ENCODE measurements at places on chromosomes 2 and 18.

GRCh38 chr2:149155196-149155969, 116.9 kb downstream of the LYPD6B start:
- DNase-seq = no peak

DNA sequence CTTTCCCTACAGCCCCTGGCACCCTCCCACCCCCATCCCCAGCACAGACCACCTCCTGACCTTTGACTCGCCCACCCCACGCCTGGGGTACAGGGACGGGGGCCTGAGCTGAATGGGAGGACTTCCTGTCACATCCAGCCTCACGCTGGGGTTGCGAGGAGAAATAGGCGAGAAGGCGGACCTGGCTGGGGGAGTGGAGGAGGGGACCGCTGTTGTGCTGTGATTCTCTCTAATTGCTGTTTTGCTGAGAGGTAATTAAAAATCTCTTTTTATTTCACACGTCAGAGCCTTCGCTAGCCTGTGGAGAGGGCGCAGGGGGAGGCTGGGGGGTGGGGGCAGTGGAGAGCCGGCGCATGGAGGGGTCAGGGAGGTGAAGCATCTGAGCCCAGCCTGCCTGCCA, 9.7 kb upstream of the ECEL1 start:
- no peak for DNase-seq

- no peak for DNase-seq
Measured at GRCh38 chr2:122129399-122129798, 373.9 kb downstream of the TSN start.

DNA sequence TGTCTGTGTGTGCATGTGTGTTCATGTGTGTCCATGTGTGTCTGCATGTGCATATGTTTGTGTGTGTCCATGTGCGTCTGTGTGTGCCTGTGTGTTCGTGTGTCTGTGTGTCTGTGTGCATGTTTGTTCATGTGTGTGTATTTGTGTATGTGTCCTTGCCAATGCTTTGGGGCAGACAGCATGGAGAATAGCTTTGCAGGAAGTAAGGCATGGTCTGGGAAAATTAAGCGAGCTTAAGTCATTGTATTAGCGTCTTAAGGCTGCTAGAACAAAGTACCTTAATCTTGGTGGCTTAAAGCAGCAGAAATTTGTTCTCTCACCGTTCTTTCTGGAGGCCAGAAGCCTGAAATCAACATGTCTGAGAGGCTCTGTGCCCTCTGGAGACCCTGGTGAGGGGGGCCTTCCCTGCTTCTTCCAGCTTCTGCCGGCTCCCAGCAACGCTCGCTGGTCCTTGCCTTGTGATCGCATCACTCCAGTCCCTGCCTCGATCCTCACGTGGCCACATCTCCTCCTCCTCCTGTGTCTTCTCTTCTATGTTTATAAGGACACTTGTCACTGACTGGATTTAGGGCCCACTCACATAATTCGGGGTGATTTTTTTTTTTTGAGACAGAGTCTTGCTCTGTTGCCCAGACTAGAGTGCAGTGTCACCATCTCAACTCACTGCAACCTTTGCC, 3.8 kb downstream of the NEU2 start:
- DNase-seq = no peak

DNA sequence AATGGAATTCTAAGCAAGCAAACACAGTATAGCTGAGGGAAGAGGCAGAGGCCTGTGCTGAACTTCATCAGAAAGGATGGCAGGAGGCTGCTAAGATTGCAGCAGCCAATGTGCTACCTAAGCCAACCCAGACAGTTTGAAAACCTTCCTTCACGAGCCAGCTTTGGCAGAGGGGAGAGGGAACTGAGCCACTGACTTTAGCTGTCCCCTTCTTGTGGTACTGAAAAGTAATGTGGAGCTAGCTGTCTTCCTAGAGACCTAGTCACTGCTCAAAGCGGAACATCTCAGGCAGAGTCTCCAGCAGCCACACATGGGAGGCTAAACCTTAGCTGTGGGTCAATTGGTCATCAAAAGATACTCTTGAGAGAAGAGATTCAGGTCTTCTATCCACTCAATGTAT, 419.0 kb downstream of the FBXO15 start:
- DNase-seq = no peak

DNA sequence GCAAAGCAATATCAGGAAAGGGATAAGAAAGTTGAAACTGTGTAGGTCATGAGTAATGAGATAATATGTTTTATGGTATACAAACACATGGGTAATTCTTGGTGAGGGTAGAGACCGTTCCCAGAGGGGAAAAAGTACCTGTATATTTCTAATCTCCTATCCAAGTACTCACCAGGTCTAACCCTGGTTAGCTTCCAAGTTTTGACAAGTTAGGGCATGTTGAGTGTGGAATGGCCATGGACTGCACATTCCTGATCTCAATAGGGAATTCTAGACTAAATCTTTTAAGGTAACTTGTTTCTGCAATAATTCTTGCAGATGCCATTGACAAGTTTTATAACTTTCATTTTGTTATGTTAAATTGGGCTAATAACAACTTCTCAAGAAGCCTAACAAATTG, 216.6 kb downstream of the SPAG16 start:
- no peak for DNase-seq

- DNase-seq = no peak
Measured at GRCh38 chr18:6793455-6793854, 63.9 kb downstream of the ARHGAP28 start.

GRCh38 chr2:228917220-228917619, 353.9 kb downstream of the PID1 start:
- no peak for DNase-seq

GRCh38 chr2:142966284-142966683, 88.8 kb downstream of the KYNU start:
- DNase-seq = no peak

GRCh38 chr2:127859712-127860085, 1.7 kb upstream of the POLR2D start:
- peak; percentile 8 for DNase-seq

GRCh38 chr2:53473775-53474311, 293.8 kb upstream of the CHAC2 start:
- no peak for DNase-seq

- no peak for DNase-seq
Measured at GRCh38 chr2:181500201-181500600, 43.0 kb downstream of the ITGA4 start.

DNA sequence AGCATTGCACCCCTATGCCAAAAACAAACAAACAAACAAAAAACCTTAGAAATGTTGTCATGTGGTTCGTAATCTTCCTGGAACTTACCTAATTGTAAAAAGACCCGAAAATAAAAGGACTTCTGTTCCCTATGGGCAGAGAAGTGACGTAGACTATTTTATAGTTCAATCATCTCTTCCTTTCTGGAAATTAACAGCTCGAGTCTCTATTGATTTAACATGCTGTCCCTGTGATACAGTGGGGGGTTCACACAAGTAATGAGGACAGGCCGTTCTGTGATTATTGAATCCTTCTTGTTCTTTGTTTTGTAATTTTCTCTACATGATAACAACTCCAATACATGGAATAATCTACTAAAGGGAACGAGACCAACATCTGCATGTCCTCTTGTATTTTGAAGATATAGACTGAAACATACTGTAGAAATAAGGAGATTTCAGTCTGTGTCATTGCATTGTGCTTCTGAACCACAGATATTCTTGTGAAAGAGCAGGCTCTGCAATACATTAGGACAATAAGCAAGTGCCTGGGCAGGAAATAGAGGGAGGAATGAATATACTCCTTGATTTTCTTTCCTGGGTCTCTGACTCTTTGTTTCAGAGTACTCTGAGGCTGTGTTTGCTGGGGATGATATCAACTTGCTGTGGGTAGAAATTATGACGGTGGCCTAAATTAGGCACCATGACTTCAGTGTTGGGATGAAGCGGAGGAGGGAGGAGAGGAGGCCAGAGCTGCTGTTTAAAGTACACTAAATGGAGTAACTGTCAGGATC, 65.7 kb upstream of the PPM1B start:
- DNase-seq = peak; percentile 59

- DNase-seq = no peak
Measured at GRCh38 chr18:63683152-63683551, 19.6 kb upstream of the SERPINB11 start.

- DNase-seq = no peak
Measured at GRCh38 chr2:3585261-3586109, 9.4 kb upstream of the COLEC11 start.

DNA sequence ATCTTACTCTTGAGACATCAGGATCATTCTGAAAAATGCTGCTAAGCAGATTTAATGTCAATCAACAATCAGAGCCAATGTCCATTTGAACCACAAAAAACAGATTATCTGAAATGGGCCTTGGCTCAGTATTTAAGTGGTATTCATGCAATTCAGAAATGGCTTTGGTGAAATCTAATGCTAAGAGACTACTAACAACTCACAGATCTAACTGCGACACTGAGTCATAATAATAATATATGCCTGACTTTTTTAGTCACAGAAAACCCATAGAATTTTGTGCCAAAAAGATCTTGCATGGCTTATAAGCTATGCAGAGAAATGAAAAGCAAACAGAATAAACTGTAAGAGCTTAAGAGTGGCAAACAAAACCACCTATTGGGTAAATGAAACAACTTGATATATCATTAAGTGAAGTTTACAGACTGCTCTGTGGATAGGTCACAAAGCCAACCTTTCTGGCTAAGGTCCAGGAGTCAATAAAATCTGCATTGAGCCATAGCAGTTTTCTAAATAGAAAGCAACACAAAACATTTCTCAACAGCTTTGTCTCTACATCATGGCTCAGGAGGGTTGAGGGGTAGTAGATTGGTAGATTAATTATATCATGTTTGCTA, 234.3 kb downstream of the LRATD1 start:
- no peak for DNase-seq

DNA sequence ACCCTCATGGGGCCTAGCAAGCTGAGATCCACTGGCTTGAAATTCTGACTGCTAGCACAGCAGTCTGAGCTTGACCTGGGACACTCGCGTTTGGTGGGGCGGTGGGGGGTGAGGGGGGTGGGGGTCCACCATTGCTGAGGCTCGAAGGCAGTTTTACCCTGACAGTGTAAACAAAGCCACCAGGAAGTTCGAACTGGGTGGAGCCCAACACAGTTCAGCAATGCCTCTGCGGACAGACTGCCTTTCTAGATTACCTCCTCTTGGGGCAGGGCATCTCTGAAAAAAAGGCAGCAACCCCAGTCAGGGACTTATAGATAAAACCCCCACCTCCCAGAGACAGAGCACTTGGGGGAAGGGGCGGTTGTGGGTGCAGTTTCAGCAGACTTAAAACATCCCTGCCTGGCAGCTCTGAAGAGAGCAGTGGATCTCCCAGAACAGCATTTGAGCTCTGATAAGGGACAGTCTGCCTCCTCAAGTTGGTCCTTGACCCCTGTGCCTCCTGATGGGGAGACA, 149.7 kb upstream of the TANK start:
- DNase-seq = no peak

DNA sequence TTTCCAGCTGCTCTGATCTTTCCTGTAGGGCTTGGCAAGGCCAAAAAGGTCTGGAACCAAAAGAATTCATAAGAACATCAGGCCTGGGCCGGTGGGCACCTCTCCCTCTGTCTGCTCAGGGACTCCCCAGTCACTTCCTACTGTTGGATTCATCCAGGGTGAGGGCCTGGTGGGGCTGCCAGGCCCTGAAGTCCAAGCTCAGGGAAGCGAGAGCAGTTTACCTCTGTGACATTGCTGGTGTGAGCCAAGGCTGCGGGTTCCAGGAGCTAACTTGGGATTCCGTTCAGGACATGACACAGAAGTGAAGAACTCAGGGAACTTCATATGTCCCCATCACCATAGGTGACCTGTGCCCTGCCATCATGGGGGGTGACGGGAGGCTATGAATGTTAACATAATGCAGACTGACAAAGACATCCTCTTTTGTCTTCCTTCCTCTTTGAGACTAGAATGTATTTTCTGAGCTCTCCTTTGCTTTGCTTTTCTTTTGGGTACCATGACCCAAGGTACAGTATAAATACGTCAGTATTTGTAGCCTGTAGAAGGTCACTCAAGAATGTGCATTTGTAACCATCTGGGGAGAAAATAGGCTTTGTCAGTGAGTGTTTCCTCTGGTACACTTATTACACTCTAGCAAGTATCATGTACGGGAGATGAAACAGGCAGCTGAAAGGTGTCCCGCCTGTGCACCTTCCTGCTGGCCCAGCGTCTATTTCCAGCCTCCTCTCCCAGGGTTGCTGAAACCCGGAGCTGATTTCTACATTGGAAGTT, 130.5 kb upstream of the SLC1A4 start:
- peak; percentile 74 for DNase-seq

GRCh38 chr2:65390134-65390533, 42.3 kb downstream of the SPRED2 start:
- no peak for DNase-seq

DNA sequence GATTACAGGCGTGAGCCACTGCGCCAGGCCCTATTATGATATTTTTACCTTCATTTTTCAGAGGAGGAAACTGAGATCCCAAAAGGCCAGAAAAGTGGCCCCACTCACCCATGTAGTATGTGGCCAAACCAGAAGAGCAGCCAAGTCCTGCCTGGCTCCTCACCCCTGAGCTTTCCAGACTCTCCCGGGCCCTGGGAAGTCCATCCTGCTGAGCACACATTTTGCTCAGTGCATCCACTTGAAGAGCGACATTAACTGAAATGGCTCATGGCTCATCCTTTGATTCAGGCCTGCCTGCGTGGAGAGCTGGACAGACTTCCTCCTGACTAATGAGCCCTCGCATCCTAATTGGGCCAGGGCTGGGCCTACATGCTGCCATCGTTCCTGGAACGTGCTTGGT, 9.5 kb upstream of the NGEF start:
- no peak for DNase-seq

DNA sequence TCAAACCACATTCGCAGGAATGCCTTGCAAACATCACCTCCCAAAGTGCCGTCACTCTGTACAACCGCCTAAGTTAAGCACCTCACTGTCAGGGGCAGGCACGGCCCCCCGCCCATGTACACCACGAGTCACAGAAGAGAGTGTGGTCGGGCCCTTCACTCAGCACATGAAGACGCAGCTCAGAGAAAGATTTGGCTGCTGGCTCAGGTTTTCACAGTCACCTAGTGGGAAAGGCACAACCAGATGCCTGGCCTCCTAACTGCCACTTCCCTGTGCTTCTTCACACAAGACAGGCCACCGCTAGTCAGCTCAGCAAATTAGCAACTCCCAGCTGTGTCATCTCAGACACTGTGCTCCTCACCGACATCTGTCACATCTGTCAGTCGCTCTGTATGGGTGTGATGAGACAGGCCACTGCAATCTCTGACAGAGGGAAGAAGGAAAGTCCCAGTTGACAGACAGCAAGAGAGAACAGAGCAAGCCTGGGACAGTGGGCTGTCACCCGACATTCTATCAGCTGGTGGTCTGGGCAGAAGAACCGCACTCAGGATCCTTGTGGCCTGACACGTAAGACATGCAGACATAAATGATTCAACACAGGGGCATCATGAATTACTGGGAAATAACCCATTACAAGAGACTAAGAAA, 60.8 kb downstream of the CRACDL start:
- no peak for DNase-seq

DNA sequence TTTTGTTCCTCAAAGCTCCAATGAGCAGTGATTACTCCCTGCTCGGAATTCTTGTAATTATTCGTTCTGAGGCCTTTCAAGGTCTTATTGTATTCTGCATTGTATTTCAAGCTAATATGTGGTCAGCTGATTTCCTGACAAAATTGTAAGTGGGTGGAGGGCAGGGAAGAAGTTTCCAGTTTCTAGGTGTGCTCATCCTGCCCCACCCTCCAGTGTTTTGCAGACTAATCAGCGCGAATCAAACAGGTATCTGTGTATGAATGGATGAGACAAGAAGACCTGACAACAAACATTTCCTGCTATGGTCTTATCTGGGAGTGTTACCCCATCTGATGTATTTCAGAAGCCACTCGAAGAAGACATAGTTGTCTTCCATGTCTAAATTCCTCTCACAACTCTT, 35.3 kb downstream of the MYCN start:
- DNase-seq = no peak
